Glomerular endothelial cell (primary cell): ENCODE measurements at places on chromosomes 5 and 9. TPM values are rescaled to one million over a fixed set of nuclear protein-coding genes. Genes with fewer than 3 reads are reported as not detected.

DNA sequence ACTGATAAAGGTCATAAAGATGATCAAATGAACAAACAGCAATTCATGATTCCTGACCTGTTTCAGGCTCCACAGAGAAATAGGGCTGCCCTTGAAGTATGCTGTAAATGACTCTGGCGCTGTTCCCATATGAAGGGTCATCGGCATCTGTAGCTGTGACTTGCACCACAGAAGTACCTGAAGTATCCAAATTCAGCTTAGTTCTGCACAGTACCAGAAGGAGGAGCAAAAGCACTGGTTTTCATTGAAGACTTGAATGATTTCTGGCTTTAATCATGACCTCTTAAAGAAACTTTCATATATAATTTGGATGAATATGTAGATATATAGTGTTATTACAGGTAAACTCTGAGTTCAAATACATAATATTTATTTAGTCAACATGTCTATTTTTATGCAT lies 109.1 kb downstream of the CDH10 start:
- DNase-seq = no peak

GRCh38 chr9:123112015-123112975 lies 78.8 kb downstream of the GPR21 start:
- no peak for DNase-seq

- peak; percentile 56 for DNase-seq
Measured at GRCh38 chr5:150801117-150801927, 22.8 kb downstream of the SMIM3 start.

DNA sequence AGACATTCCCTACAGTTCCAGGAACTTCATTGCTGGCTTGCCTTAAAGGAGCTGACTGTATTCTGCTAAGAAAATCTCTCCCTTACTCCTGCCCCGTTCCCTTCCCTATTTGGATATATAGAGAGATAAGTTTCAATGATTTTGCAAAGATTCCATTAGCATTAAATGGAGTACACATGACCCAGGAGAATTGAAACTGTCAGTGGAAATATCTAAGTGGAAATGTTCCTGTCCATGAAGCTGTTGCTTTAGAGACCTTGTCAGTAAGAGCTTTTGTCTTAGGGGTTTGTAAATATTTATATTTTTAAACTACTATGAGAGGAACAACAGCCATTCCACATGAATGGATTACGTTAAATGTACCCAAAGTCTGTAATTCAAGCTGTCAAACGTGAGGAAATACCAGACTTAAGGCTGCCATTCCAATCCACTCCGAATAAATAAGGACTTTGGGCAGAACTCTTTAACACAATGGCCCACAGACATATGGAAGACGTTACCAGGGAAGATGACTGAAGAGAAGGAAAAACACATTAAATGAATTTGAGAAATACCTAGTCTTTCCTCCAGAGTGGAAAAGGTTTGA lies 387.1 kb upstream of the PAPPA start:
- DNase-seq = no peak

GRCh38 chr9:37390759-37391158 lies 31.7 kb upstream of the GRHPR start:
- no peak for DNase-seq

DNA sequence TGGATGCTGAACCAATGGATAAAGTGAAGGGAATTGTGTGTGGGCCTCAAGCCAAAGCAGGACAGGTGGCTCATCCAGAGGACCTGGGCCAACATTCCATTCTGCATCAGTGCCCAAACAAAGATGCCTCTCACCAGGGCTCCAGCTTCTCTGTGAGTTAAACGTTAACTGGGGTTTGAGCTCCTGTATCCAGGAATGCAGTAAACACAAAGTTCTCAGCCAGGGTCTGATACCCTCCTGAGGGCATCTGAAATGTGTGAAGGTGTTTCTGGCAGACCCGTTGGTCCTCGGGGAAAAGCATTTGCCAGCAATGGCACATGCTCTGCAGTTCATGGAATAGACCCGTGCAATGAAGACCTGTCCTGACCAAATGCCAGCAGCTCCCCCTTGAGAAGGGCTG lies 33.9 kb upstream of the AOPEP start:
- no peak for DNase-seq

- no peak for DNase-seq
Measured at GRCh38 chr9:20981486-20981885, 50.0 kb downstream of the HACD4 start.

- DNase-seq = no peak
Measured at GRCh38 chr5:129094924-129095899, 663 bp downstream of the ISOC1 start.

DNA sequence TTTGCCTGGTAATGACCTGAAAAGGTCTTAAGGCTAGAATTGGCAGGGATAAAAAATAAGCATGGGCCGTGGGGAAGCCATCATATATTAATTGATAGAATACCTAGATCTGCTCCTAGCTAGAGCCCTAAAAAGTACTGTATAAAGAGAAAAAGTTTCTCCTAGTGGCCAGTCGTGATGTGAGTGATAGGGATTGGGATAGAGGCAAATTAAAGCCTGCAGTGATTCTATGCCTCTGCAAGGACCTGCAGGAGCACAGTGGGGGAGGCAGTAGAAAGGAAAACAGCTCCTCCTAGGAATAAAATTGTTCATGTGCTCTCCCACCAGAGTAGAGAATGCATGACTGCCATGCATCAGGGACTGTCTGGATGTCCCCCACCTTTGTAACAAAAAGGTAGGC lies 56.2 kb upstream of the FTMT start:
- no peak for DNase-seq

DNA sequence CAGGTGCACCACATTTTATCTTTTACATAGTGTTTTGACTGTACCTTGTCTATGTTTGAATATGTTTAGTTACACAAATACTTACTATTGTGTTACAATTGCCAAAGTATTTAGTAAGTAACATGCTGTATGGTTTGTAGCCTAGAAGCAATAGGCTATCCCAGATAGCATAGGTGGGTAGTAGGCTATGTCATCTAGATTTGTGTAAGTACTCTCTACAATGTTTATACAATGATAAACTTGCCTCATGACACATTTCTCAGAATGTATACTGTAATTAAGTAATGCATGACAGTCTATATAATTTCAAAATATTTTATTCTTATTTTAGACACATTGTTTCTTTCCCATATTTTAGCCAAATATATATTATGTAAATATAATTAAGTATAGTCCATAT lies 836.8 kb upstream of the CDH9 start:
- no peak for DNase-seq

- DNase-seq = peak; percentile 48
Measured at GRCh38 chr5:71887680-71888079, 168.6 kb downstream of the CARTPT start.

GRCh38 chr9:117916291-117916690 lies 212.1 kb downstream of the TLR4 start:
- no peak for DNase-seq

GRCh38 chr5:95823218-95823737 lies 752 bp upstream of the GLRX start:
- DNase-seq = no peak

AIF1L gene
- 3.1 and 6.4 TPM in 2 replicates for total RNA-seq

MEGF9 gene
- total RNA-seq = 9.5 and 14.8 TPM in 2 replicates

SLC44A1 gene
- 20.3 and 28.7 TPM in 2 replicates for total RNA-seq
